Skin of body (tissue), 3 donors: ENCODE measurements at places on chromosomes 3 and 15. TPM values are rescaled to one million over a fixed set of nuclear protein-coding genes. Genes with fewer than 3 reads are reported as not detected.

PCSK6 gene
- 20.9 TPM for total RNA-seq

LIPH gene
- total RNA-seq = 6.6 TPM

C2CD4B gene
- 7.9 TPM for total RNA-seq

DNA sequence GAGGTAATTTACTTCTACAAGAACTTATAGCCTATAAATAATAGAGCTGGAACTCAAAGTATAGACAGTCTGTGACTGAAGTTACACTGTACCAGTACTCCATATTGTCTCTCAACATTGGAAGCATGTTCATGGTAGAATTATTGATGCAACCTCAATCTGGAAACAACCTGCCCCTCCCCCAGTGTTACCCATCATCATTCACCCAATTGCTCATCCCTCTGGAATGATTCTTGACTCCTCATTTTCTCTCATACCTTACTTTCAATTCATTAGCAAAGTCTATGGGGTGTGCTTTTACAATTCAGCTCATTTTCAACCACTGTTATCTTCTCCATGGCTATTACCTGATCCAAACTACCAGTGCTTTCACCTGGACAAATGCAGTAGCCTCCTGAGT, 151.7 kb downstream of the CPNE4 start:
- no peak for DNase-seq

DNA sequence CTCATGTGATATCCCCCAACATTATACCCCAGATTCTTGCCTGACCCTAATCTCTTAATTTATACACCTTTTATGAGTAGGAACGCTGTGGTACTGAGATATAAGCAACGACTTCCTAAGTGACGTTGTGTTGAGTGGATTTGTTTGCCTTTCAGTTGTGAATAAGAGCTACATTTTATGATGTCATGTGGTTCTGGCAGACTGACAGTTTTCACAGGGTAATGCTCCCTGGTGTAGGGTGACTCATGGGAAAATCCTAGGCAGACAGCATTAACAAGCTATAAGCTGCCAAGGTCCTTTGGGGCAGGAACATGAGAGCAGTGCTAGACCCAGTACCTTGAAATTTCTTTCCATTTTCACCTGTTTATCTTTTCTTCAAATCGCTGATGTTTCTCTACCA, 11.2 kb downstream of the C3orf52 start:
- DNase-seq = no peak

DNA sequence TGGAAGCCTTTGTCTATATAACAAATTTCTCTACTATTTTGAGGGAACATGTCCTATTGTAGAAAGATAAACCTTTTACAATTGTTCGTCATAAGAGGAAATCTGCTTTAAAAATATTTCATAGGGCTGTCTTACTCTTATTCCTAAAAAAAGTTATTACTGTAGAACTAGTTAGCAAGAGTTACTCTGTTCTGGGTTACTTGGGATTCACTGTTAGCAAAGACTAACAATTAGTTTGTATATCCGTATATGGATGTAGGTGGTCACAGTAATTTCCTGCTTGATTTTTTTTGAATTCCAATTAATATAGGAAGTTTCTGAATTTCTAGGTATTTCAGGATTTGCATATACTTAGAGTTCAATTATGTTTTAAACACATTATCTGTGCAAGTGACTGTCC, 413.5 kb downstream of the RBMS3 start:
- DNase-seq = no peak

GRCh38 chr3:62378921-62379320, 5.6 kb upstream of the FEZF2 start:
- no peak for DNase-seq

ACP3 gene
- total RNA-seq = 21.8 TPM

- DNase-seq = no peak
Measured at GRCh38 chr3:128503164-128503651, 10.2 kb upstream of the GATA2 start.

- DNase-seq = no peak
Measured at GRCh38 chr3:78644847-78645246, 1123.0 kb downstream of the ROBO1 start.

GRCh38 chr15:65287520-65287855, 805 bp upstream of the PARP16 start:
- no peak for DNase-seq

TRNT1 gene
- total RNA-seq = 34.1 TPM

GRCh38 chr3:14127516-14128161, 2.8 kb downstream of the TMEM43 start:
- DNase-seq = no peak

DNA sequence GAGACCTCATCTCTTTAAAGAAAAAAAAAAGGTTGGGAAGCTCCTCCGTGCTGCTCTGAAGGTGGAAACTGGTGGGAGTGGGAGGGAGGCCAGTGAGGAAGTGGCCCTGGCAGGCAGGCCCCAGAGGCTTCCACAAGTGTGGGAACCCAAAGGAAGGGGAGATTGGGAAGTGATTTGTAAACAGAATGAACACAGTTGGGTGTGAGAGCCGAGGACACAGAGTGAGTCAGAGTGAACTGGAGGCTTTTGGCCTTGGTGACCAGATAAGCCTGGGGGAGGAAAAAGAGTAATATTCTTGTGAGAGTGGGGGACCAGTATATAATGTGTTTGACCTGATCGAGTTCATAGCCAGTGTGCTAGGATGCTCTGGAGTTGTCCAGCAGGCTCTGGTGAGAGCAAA, 23.0 kb downstream of the MKRN2 start:
- DNase-seq = no peak
